AG09319 (cell line): ENCODE measurements at places on chromosomes 2 and 18.

DNA sequence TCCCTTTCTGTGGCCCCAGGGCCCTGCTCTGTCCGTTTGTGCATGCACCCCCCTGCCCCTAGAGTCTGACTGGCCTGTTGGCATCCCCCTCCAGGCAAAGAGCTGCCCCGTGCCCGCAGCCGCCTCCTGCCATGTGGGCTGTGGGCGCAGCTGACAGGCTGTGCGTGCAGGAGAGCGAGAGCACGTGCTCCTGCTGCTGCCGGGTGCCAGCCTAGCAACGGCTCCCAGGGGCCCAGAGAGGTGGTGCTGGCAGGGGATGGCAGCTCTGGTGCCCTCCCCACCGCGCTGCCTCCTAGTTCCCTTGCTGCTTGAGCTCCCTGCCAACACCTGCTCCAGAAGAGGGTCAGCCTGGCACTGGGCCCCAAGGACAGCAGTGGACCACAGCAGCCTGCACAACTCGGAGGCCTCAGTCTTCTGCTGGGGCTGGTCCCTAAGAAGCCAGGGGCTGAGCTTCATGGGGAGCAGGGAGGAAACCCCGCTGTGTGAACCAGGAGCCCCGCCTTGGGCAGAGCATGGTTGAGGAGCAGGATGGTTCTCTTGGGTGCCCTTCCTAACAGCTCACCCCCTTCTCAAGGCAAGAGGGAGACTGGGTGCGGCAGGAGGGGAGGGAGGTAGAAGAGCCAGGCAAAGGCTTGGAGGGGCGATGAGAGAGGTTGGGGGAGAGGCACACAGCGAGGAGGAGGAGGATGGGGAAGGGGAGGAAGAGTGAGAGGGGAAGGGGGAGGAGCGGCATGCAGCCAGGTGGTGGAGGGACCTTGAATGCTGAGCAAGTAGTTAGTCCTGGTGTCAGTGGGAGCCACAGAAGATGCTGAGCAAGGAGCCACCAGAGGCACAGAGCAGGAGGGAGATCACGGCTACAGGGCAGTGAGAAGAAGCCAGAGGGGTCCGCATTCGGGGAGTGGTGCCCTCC, 23.8 kb upstream of the PTMA start:
- DNase-seq = no peak

- DNase-seq = no peak
Observed at GRCh38 chr2:8119782-8120505, 561.9 kb upstream of the ID2 start.

- DNase-seq = no peak
Observed at GRCh38 chr2:8276026-8276425, 405.8 kb upstream of the ID2 start.

DNA sequence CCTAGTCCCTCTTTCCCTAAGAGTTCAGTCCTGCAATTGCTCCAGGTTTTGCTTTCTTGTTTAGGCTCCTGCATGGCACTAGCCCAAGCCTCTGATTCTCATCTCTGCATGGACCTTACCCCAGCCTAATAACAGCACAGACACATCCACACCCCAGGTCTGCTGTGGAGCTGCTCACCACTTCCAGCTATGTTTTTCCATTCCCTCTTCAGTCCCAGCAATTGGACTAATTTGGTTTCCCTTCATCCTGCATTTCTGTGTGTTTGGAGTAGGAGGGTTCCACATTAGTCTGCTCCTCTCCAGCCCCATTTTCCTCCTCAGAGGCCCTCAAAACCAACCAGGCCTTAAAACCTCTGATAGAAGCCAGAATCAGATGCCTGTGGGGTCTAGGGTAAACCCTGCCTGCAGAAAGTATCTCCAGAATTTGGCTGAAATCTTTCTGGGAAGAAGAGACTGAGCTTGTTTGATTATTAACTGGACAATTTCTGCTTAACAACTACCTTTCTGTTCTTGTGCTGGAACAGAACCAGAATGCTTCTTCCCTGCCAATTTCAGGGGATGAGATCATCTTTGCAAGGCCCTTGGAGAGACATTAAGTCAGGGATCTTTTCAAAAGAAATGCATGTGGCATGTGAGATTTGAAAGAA, 95.9 kb downstream of the GFPT1 start:
- no peak for DNase-seq

GRCh38 chr2:128439031-128439790, 120.5 kb upstream of the HS6ST1 start:
- DNase-seq = no peak
